ENCODE measurements at places on chromosomes 6 and 20.

DNA sequence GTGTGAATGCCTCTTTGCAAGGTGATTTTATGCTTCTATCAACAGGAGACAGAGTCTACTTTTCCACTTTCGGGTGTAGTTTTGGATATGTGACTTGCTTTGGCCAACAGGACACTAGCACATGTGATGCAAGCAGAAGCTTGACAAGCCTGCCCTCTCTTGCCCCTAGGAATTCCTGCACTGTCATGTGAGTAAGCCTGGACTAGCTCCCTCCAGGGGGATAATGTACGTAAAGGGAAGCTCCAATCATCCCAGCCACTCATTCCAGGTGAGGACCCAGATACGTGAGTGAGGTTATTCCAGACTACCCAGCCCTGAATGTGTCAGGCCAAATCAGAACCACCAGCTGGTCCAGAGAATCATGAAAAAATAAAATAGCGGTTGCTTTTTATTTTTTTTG lies 33.3 kb downstream of the BEND3 start:
- no peak for DNase-seq

- no peak for DNase-seq
These were observed 1.7 kb upstream of the MYO6 start for GRCh38 chr6:75747152-75747992.

DNA sequence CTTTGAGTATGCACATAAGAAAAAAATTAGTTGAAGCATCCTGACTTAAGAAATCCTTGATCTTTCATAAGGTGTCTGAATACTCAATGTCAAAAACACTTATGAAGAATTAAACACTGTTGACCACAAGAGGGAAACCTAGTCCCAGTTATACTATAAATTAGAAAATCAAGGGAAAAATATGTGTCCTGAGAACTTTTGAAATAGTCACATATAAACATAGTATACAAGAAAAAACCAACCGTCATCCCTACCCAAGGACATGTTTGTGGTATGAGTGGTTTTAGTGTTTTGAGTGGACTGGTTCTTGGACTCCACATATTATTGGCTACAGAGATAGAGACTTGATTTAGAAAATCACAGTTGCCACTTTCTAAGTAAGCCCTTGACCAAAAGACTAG lies 7.6 kb upstream of the HLA-DRA start:
- no peak for DNase-seq

DNA sequence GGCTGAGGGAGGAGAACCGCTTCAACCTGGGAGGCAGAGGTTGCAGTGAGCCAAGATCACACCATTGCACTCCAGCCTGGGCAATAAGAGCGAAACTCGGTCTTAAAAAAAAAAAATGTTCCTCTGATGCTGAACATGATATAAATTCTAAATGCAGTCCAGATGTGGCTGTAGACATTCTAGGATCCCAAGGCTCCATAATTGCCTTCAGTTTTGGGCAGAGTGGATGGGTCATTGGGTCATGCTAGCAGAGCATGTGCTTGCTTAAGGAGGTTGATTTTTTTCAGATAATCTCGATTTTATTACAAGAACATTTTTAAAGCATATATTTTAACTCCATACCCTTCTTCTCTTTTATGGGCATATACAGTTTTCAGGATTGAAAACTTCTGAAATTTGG lies 112.0 kb downstream of the UTRN start:
- DNase-seq: no peak

DNA sequence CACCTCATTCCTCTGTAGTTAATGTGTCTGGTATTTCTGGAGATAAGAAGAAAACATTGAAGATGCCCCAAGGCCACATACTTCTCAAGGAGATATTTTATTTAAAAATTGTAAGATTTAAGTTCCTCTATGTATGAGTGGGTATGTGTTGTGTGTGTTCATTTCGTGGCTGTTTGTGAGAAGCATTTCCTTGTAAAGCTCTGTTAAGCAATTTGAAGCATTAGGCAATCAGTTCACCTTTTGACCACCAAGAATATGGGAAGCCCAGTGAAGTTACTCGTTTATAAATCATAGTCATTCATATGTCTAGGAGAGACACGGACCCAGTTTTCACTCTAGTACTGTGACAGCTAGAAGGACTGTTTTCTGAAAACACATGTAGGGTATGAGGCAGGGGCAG lies 717.6 kb upstream of the MAP3K7 start:
- no peak for DNase-seq

GRCh38 chr6:110874880-110875547 lies 429 bp downstream of the AMD1 start:
- DNase-seq: no peak

DNA sequence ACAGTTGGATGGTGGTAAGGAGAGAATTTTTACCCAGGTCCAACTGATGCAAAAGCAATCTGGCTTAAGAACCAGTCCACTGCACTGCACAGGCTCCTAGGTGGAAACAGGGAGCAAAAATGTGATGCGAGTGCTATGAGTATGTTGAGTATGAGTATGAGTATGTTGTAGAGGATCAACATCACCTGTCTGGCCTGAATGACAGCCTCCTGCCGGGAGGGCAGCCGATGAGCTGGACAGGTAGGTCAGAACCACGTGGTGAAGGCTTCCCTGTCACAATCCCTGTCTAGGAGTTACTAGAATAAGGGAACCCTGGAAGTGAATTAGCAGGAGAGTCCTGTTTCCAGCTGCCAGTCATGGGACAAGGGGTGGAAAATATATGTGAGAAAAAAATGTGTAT lies 44.3 kb upstream of the SNX9 start:
- DNase-seq: no peak

DNA sequence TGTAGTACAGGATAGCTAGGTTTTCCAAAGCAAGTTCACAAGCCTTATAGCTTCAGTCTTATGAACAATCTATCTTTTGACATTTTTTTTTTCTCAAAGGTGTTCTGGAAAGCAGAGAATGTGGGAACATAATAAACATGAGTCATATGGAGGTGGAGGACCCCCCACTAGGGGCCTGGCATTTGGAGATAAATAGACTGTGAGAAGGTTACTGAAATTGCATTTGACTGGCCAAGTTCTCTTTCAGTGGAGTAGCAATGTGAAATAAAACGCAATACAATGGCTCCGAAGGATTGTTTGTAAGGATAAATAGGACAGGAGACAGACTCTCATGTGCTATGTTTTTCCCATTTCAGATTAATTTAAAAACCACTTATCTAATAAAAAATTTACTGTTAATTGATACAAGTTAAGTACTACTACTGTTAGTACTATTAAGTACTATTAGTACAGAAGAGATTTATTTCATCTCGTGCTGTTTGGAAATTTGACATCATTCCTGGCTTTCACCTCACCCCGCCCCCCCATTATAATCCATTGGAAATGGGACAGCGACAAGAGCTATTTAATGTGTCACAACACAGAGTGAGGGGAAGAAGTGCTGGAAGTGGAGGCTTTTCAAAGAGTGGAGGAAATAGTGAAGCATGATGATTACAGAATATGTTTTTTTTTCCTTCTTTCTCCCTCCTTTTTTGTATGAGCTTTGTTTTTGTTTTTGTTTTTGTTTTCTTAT lies 122.6 kb upstream of the ID4 start:
- no peak for DNase-seq

GRCh38 chr6:170160628-170161611 lies 130.0 kb downstream of the DLL1 start:
- peak; percentile 57 for DNase-seq

DNA sequence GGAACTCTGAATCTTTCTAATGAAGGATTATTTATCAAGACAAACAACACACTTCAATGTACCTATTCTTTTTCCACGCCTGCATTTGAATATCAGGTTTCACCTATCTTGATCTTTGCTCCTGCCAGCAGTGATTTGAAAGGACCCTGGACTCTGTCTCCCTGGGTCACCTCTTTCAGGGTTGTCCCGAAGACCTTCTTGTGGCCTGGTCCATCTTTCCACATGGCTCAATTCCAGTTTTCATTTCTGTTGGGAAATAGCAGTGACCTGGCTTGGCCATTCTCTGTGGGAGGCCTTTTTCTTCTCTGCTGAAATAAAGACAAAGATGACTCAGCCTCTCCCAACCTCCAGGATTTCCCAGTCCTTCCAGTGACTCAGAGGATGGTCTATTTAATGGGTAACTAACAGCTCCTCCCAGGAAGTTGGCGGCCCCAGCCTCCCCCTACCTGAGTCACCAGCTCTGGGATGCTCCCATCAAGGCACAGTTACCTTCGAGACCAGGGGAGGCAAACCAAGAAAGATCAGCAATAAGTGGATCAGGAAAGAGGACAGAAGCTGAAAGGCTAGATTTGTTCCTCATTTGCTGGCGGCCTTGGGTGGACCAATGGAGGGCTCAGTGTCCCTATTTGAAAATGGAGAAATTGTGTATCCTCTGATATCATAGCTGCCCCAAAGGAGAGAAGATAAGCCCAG lies 120.2 kb upstream of the RNF24 start:
- DNase-seq: peak; percentile 92

DNA sequence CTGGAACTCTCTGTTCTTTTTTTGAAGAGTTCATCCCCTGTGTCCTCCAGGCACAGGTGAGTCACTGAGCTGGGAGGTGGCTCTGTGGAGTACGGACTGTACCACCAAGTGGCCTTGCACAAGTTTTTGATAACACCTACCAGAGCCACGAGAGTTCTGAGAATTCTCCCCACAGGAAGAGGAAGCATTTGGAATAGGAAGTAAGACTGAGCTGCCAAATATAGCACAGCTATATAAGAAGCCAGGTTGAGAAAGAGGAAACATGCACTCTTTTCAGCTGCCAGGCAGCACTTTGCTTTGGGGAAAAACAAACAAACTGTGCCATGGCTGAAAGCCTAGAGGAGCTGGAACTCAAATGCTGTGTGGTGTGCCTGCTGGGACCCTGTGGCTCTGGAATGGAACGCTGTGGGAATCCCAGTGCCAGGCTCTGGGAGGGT lies 70.8 kb upstream of the RIPOR2 start:
- DNase-seq: no peak

- DNase-seq: no peak
These were observed 19.8 kb downstream of the DSE start for GRCh38 chr6:116390581-116390980.

GRCh38 chr6:136544326-136544725 lies 5.9 kb downstream of the MAP7 start:
- DNase-seq: no peak

DNA sequence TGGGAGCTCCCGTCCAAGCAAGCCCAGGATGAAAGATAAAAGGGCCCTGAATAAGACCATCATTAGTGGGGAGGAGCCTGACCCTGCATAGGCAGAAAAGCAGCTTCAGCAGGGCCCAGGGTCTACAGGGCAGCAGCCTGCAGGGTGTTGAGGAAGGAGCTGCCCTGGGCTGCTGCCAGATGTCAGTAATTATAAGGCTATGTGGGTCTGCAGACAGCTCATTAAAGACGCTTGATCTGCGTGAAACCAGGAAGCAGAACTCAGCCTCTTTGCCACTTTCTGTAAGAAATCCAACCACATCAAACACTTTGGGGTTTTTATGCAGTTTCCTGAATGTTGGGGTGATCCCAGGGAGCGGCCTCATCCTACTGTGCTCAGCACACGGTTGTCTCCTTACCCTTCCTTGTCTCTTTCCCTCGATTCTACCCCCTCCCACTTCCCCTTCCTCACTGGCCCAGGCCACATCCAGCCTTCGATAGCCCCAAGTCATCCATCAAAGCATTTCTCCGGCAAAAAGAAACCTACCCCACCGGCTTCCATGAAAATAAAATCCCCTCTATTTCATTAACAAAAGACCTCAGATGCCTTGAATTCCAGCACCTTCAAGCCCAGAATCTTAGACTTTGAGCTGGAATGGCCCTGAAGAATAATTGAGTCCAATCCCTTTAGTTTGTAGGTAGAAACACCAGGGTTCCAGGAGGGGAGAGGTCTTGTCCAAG lies 1.0 kb upstream of the TGM6 start:
- DNase-seq: no peak

DNA sequence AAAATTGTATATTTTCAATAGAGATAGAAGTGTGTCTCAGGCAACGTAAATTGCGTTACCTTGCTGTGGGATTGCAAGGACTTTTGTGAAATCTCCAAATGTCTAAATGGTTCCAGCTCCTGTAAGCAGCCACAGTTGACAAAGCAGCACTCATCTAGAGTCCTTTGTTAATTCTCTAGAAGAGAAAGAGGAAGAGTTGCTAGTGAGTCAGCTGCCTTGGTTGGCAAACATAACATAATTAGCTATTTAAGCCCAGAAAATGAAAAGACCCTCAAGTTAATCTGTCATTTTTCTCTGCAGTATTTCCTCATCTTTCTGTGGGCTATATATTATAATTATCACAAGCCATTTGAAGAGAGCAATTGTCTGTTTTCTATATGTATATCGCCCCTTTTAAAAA lies 66.4 kb upstream of the FABP7 start:
- no peak for DNase-seq

- no peak for DNase-seq
These were observed 559.5 kb upstream of the MMS22L start for GRCh38 chr6:97842521-97842920.

- DNase-seq: no peak
These were observed 100.9 kb upstream of the SAMD5 start for GRCh38 chr6:147407571-147407970.

GRCh38 chr6:5099537-5099936 lies 14.4 kb downstream of the PPP1R3G start:
- DNase-seq: no peak

GRCh38 chr20:50270034-50270395 lies 79.4 kb downstream of the CEBPB start:
- DNase-seq: no peak

GRCh38 chr20:13486694-13487093 lies 152.0 kb downstream of the TASP1 start:
- no peak for DNase-seq

GRCh38 chr6:70327036-70327435 lies 24.2 kb upstream of the COL9A1 start:
- DNase-seq: no peak

GRCh38 chr6:37502703-37503291 lies 3.1 kb upstream of the CCDC167 start:
- DNase-seq: no peak

DNA sequence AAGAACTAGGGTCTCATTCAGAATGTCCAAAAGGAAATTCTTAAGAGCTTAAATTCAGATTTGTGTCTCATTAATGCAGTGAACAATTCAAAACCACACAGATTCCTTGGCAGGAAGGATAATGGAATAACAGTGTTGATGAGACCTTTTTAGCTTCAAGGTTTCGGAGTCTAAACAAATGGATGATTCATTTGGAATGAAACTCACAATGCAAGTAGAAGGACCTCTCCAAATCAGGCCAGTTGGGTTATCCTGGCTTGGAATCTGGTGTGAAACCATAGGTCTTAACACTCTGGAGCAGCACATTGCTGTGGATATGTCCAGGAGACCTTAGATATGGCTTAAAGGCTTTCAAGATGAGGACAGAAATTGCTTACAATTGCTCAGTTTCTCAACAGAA lies 44.9 kb downstream of the KCTD20 start:
- no peak for DNase-seq

DNA sequence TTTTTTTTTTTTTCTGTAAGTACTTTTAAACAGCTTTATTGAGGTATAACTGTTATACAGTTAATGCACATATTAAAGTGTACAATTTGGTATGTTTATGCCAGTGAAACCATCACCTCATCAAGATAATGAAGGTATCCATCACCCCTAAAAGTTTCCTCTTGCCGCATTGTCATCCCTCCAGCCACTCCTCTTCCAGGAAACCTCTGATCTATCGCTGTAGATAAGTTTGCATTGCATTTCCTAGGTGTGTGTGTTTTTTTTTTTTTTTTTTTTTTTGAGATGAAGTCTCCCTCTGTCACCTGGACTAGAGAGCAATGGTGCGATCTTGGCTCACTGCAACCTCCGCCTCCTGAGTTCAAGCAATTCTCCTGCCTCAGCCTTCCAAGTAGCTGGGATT lies 3.1 kb downstream of the SLX4IP start:
- no peak for DNase-seq

Data from RWPE2 (cell line).